Activated CD4-positive, alpha-beta T cell treated with anti-CD3 and anti-CD28 coated beads, Interleukin-2, Interleukin-6, amounts not matched to agents 100 ng/mL and 50 ng/mL, durations not matched to agents 16 hours and 8 hours (primary cell): ENCODE measurements at places on chromosomes 11 and 22.

GRCh38 chr22:48896766-48897644 lies 930.7 kb downstream of the BRD1 start:
- no peak for DNase-seq

GRCh38 chr22:41697126-41697775 lies 2.1 kb upstream of the MEI1 start:
- peak; percentile 93 for DNase-seq

DNA sequence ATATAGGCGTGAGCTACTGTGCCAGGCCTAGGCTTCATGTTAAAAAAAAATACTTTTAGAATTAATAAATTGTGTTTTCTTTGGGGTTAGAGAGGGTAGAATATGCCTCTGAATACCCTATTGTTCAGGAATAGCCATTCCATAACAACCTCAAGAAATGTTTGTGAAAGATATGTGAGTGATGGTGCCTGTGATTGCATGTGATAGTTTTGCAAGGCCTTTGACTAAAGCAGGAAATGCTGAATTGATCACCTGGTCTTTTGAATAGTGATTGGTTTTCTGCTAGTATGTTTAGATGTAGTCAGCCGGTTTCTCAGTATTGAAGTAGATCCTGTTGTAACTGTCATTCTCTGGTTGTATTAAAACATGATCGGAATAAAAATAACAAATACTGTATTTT lies 73.4 kb downstream of the UVRAG start:
- no peak for DNase-seq

- no peak for DNase-seq
Measured at GRCh38 chr11:95338430-95338991, 107.5 kb upstream of the SESN3 start.

DNA sequence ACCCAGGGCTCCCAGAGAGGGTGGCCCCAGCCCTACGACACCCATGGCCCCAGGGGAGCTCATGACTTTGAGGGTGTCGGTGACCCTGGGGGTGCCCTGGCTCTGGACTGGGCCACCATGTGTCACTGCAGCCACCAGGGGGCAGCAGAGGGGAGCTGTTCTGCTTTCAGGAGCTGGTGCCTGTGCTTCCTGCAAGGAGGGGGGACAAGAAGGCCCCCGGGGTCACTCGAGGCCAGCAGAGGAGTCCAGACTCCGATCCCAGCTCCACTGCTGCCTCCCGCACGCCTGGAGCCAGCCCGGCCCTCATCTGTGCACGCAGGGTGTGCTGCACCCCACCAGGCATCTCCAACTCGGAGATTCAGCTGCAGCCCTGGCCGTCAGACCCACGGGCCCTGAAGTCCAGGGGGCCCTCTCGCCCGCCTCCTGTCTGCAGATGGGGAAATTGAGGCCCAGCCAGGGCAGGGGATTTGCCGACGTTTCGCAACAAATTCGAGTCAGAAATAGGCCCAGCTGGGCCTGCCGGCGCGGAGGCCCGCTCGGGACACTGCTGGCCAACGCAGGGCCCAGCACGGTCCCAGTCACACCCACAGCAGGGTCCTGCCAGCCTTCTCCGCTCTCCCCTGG lies 29.5 kb upstream of the WNT7B start:
- peak; percentile 90 for DNase-seq

DNA sequence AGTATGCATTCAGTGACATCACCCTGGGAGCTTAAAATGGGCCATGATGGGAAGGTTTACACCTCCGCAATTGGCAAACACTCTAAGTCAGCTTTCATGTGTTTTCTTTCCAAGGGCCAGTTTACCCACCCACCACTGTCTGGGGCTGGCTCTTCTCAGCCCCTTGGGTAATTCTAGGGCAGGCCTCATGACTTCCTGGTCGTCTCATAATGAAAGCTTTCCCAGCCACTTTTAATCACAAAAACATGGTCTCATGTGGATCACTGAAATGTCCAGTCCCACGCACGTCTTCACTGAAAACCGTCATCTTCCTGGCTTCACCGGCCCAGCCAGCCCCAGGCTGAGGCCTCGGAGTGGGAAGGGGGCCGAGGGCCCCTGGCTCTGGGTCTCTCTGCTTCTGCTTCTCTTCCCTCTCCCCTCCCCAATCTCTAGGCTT lies 58.5 kb upstream of the ANO1 start:
- no peak for DNase-seq

DNA sequence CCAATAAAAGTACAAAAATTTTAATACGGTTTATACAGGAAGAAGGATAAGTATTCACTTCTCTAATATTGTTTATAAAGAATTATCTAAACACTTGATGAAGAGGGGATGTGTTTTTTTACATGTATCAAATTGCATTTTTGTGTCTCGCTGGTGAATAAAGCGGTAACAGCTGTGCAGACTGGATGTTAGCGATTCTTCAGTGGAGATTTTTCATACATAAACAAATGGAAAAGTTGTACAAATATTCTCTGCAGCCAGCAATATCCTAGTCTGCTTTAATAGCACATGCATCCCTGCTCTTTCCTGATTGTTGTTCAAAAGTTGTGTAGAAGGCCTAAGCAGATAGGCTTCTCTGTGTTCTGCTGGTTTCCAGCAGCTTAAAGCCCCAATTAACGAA lies 369.3 kb downstream of the SOX6 start:
- no peak for DNase-seq

DNA sequence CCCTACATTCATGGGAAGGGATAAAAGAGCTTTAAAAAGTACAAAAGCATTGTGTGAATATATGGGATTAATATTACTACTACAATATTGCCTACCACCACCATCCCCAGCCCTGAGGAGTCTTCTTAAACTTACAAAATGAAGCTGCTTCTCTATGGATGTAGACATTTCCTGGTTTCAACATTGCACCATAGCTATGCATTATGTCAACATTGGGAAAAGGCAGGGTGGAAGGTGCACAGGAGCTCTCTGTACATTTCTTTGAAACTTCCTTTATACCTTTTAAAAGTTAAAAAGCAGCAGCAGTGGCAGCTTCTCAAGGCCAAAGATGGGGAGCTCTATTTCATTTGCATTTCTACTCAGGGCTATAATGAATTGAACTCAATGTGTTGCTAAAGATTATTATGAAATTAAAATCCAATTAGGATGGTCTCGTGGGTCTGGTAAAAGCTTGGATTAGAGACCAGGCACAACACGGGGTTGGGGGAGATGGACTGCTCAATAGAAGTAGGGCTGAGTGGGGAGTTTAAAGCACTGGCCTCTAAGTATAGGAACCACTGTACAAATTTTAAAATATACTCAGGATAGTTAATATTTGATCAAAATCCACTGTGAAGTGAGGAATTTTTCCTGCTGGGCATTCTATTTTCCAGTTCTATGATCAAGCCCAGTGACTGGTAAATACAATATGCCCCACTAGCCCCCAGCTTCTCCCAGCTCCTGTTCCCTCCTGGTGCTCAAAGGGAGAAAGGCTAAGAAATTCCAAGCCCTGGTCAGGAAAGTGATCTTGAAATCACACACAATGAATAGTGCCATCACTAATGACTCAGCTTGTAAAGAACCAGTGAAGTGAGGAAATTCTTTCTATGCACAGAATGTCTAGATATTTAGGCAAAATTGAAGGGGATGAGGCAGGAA lies 362.7 kb upstream of the CCDC90B start:
- DNase-seq, result no peak

DNA sequence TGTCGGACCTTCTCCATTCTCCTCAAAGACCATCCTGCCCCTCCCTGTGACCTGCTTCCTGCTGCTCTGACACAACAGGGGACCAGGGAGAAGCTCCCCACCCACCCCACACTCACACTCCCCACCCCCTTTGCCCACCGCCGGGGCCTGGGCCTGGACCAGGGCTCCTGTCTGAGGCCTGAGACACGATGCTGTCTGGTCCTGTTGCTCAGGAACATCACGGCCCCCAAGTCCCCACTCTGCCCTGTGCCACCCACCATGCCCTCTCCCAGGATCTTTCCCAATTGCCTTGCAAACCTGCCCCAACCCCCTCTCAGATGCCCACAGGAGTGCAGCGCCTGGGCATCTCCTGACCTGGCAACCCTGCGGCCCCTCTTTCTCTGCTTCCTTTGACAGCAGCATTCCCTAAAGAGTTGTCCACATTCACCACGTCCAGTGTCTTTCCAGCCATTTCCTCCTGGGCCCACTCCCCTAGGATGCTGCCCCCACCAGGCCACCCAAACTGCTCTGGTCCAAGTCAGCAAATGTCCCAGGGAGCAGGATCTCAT lies 10.8 kb downstream of the CSF2RB start:
- DNase-seq, result no peak

- no peak for DNase-seq
Measured at GRCh38 chr11:23932485-23932898, 564.4 kb upstream of the LUZP2 start.

- DNase-seq, result no peak
Measured at GRCh38 chr22:44332946-44333345, 20.2 kb upstream of the SHISAL1 start.

DNA sequence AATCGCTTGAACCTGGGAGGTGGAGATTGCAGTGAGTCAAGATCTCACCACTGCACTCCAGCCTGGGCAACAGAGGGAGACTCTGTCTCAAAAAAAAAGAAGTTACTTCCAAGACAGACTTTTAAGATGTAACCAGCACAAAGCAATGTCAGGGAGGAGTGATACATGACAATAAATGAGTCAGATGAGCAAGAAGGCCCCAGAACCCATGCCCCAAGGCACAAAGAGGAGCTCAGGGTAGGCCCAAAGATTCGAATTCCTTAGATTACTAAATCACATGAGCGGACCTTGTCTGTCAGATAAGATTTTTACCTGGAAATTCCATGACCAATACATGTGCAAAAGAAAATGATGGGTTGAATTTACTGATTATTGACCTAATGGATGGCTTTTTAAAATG lies 10.5 kb upstream of the JHY start:
- no peak for DNase-seq

DNA sequence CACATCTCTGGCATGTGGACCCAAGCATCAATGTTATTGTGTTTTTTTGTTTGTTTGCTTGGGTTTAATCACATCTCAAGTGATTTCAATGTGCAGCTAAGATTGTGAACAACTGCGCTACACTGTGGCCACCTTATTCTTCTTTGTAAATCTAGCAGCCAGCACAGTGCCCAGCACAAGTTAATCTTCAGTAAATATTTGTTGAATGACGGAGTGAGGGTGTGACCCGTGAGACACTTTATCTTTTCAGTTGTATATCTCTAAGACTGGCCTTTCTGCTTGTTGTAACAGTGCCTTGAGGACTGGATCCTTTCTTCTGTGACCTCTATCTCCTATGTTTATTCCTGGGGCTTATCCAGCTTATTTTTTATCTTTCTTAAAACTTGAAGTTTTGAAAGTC lies 21.4 kb upstream of the AMOTL1 start:
- no peak for DNase-seq

DNA sequence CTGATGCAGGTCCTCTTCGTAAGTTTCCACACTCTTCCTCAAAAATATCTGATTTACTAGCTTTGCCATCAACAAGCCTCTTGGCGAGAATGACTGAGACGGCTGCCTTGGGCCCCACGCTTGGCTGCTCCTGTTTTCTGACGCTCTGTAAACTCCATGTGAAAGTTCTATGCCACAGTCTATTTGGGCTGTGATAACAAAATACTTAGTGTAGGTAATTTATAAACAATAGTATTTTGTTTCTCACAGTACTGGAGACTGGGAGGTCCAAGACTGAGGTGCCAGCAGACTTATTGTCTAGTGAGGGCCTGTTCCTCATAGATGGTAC lies 123.2 kb upstream of the SORL1-AS1 start:
- no peak for DNase-seq

- no peak for DNase-seq
Measured at GRCh38 chr11:77602381-77603088, 12.8 kb downstream of the AQP11 start.

DNA sequence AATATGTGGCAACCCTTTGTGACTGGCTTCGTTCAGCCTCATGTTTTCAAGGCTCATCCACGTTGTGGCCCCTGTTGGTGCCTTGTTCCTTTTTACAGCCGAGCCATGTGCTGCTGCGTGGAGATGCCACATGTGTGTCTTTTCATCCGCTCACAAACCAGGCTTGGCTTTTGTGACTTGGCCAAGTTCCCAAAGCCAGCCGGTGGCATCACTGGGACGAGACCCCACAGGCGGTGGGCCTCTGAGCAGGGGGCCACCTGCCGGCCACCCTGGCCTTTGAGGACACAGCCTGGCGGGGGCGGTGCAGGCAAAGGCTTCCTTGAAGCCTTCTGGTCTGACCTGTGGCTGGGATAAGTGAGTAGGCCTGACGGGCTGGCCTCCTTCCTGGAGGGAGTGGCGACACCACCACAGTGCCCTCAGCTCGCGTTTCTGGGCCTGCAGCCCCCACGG lies 10.5 kb downstream of the GRK2 start:
- DNase-seq, result peak; percentile 74

DNA sequence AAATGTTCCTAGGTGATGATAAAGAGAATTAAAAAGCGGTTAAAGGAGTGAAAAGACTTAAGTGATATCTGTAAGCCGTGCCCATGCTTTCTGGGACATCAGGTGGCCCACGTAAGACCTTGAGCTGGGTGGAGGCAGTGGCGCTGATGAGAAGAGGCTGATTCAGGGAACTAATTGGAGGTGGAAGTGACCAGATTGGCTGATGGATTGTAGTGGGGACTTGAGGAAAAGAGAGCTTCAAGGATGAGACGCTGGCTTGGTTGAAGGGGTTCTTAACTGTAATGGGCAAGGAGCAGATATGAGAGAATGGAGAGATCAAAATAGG lies 69.1 kb upstream of the EP300 start:
- no peak for DNase-seq

DNA sequence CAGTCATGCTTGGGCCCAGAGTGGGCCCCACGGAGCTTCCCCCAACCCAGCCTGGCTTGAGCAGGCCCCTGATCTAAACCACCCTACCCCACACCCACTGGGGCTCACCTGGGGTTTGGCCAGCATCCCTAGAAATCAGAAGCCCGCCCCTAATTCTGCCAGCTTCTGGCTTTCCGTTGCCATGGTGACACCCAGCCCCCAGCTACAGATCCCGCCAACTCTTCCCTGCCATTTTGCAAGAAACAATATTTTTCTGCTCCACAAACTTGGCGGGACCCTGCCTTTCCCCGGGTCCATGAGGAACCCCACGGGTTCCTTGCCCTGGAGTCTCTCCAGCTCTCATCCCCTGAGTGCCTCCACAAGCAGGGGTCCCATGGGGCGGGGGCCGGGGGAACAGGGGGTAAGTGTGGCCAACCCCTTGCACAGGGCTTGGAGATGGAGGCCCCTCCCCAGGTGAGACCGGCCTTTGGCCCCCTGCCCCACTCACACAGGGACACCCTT lies 90.0 kb downstream of the CDKN1C start:
- DNase-seq, result no peak

DNA sequence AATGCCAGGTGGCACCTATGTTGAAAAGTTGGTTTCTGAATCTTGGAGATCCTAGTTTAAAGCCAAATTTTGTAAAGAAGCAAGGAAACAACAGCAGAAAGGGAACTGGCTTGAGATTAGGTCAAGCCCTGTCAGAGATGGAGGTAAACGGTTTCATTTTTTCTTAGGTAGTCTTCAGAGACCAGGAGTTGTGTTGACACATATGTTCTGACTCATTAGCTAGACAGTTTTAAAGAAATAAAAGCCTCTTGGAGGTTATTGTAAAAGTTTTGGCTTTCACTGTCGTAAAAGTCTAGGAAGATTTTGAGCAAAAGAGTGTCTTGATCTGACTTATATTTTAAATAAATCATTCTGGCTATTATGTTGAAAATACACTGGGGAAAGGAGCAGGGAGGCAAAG lies 151.5 kb upstream of the CTSC start:
- no peak for DNase-seq

GRCh38 chr11:132862933-132863332 lies 669.4 kb downstream of the OPCML start:
- no peak for DNase-seq
